Brain (organoid and tissue), 16 donors: ENCODE measurements at places on chromosomes 7 and 10. TPM values are rescaled to one million over a fixed set of nuclear protein-coding genes. Genes with fewer than 3 reads are reported as not detected.

- no peak for DNase-seq
Observed at GRCh38 chr7:140212100-140212881, 35.5 kb upstream of the KDM7A start.

PROSER2 gene
- 0.63 TPM for polyA plus RNA-seq

MALRD1 gene
- polyA plus RNA-seq, result 0.24 TPM

- DNase-seq, result no peak
Observed at GRCh38 chr7:156947120-156947843, 2.2 kb upstream of the NOM1 start.

DNA sequence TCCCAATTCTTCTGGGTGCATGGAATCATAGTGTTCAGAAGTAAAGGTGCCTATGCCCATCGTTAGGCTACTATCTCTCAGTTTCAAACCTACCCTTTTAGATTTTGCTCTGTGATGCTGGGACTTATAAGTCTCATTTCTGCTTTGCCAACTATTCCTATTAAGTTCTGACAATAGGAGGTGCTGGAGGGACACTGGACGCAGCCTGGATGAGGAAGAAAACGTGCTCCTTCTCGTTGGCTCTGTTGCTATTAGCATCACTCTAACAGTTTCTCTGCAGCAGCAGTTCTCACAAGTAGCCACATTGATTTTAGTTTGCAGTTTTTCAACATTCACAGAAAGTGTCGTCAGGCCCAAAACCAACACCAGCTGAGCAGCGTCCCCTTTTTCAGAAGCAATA is 72.4 kb downstream of the ABCC2 start:
- DNase-seq, result peak; percentile 49

- DNase-seq, result no peak
Observed at GRCh38 chr7:30775992-30776391, 4.8 kb downstream of the MINDY4 start.

DNA sequence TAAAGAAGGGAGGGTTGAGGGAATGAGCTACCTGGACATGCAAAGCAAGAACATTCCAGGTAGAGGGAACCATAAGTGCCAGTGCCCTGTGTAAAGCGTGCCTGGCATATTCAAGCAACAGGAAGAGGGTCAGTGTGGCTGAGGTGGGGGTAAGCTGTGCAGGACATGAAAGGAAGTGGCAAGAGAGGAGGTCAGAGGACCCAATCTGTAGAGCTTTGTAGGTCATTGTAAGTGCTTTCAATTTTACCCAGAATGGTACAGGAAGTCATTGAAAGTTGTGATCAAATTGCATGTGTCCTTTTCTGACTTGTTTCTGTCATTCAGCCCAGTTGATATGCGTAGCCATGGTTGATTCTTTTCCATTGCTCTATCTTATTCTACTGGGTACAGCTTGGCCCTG is 156.6 kb downstream of the NOC3L start:
- DNase-seq, result no peak

OGDHL gene
- polyA plus RNA-seq, result 35.6 TPM

OPN1SW gene
- not detected for polyA plus RNA-seq
